ENCODE measurements at places on chromosomes 6 and 20.

GRCh38 chr6:169232507-169232931, 21.1 kb downstream of the THBS2 start:
- no peak for DNase-seq

GRCh38 chr6:3336859-3337515, 78.2 kb downstream of the PSMG4 start:
- no peak for DNase-seq

DNA sequence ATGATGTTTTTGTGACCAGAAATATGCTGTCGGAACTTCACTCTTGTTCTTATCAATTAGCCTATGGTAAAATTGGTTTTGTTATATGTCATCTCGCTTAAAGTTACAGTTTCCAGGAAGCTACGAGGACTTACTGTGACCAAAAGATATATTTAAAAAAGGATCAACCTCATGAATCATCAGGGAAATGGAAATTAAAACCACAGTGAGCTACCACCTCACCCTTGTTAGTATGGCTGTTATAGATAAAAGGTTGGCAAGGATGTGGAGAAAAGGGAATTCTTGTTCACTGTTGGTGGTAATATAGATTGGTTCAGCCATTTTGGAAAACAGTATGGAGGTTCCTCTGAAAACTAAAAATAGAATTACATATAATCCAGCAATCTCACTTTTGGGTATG, 14.3 kb upstream of the INSM1 start:
- DNase-seq, result no peak

DNA sequence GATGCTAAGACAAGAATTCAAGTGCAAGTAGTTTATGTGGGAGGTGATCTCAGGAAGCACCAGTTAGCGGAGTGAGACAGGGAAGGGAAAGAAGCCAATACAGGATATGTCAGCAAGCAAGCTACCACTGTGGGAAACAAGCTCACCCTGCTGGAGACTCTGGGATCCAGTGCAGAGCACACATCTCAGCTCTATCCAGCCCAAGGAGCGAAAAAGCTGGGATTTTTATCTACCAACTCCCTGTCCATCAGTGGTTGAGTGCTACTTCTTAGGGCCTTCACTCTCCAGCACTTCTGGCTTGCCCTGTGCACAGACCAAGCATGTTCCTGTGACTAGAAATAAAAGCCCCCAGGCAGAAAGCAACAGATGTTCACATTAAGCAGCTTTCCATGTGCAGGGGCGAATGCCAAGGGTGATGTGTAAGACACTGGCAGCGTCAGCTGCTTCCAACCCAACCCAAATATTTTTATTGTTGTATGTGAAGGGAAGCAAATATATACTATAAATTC, 10.8 kb upstream of the RNF24 start:
- no peak for DNase-seq

DNA sequence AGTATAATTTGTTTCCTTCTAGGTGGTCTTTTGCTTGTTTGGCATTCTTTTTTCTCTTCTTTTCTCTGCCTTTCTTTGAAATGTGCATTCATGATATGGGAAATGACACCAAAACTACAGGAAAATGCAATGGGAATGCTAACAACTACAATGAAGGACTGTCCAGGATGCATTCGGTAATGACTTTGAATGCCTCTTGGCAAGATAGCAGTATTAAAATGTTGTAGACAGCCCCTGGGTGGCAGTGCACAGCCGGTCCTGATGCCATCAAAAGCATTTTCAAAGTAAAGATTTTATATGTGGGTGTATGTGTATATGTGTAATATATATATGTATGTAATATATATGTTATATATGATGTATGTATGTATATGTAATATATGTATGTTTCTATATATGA, 218.8 kb upstream of the MMS22L start:
- DNase-seq, result no peak

- DNase-seq, result no peak
Observed at GRCh38 chr20:412081-412480, 4.0 kb downstream of the RBCK1 start.

- no peak for DNase-seq
Observed at GRCh38 chr20:19943061-19943521, 74.1 kb upstream of the NAA20 start.

- no peak for DNase-seq
Observed at GRCh38 chr6:49856282-49856681, 10.1 kb downstream of the CRISP1 start.

DNA sequence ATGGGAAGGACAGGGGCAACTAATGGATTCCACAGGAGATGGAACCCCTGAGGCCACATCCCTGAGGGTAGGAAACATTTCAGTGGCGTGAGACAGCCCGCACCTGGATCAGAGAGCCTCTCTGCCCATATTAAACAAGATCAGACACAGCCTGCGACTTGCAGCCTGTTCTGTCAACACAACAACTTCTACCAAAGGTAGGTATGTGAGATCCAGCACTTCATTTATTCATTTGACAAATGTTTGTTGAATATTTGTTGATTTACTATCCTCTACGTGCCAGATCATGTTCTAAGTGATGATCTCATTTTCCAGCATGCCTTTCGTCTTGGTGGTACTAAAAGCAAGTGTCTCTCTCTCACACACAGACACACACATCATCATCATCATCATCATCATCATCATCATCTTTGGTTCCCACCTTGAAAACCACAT, 43.2 kb upstream of the NT5E start:
- no peak for DNase-seq

GRCh38 chr20:41047975-41048305, 19.3 kb downstream of the TOP1 start:
- DNase-seq, result no peak

DNA sequence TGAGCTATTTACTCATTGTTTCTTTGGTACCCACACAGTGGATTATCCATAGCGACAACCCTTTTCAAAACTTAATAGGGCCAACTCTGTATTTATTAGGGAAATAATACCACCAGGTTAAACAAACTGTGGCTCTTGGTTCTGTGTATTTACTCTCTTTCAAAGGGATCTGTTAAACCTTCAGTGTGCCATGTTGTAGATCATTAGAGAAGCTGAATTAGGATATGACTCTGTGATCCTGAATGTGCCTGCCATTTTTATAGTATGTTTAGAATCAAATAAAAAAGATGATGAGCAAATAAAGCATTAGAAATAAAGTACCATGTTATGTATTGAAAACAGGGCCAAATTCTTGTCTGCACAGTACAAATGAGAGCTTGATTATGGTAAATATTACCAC, 25.0 kb upstream of the SLC35D3 start:
- DNase-seq, result no peak

- DNase-seq, result no peak
Observed at GRCh38 chr6:4714961-4715501, 61.2 kb upstream of the CDYL start.

- DNase-seq, result no peak
Observed at GRCh38 chr20:21096321-21097043, 9.7 kb downstream of the LINC00237 start.

GRCh38 chr6:130405549-130405948, 39.7 kb downstream of the TMEM200A start:
- DNase-seq, result no peak

DNA sequence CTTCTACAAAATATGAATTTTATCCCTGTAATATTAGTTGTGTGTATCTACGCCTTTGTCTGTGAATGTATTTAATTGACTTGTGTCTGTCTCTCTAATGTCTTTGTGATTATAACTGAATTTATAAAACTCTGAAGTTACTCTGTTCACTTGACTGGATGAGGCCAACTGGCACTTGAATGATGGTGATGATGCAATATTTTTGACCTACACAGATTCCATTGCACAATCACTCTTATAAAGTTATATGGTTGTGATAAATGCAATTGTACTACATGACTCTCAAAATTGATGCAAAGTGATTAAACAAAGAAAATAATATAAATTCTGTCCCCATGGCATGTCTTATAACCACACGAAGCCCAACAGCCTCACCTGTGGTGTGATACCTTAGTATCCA, 287.3 kb upstream of the PLN start:
- DNase-seq, result no peak

GRCh38 chr6:112683106-112683505, 336.0 kb downstream of the RFPL4B start:
- DNase-seq, result no peak

DNA sequence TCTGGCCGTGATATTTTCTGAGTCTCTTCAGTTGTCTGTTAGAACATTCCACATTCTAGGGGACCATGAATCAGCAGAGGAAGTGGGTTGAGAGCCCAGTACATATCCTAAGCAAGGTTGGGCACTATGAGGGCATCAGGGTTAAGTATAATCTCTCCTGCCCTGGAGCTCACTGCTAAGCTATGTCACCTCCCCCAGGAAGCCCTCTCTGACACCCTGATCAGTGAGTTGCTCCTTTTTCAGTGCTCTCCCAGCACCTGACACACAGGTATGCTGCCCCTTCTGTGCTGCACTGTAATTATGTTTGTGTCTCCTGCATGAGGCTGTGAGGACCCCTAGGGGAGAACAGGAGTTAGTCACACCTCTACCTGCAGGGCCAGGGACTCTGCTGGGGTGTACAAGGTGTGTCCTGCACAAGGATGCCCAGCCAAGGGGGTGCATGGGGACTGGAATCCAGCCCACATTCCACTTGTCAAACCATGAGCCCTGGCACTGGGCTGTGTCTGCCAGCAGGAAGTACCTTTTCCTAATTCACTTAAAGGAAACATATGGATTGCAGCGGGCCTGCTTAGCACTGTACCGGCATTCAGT, 3.9 kb downstream of the RAB44 start:
- DNase-seq, result no peak

GRCh38 chr20:24157213-24157612, 168.6 kb upstream of the GGTLC1 start:
- DNase-seq, result no peak

DNA sequence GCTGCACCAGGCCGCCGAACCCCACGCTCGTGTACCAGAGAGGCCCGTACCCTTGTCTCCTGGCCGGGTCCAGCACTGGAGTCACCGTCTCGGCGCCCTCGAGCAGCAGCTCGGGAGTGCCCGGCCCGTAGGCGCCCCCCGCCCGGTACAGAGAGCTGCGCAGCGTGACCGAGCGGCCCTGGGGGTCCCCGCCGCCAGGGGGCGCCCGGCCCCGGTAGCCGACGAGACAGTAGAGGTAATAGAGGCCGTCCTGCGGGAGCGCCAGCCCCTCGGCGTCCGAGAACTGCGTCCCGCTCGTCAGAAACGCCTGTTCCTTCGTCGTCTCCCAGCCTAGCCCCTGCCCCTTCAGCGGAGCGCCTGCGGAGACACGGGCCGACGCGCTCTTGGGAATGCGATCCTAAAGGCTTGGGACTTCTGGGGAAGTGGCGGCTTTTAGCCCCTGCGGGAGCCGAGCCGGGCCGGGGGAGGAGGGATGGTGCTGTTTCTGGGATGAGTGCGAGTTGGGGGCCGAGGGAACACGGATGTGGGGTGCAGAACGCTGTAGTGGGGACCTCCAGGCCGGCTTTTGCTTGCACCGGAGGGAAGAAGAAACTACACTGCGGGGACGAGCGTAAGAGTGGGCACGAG, 1.3 kb downstream of the LTB start:
- peak; percentile 83 for DNase-seq

- DNase-seq, result no peak
Observed at GRCh38 chr20:52305024-52305645, 113.6 kb upstream of the ZFP64 start.

- DNase-seq, result no peak
Observed at GRCh38 chr6:113671421-113671820, 185.7 kb upstream of the MARCKS start.

- DNase-seq, result no peak
Observed at GRCh38 chr20:10504994-10505730, 70.1 kb downstream of the SLX4IP start.

- DNase-seq, result no peak
Observed at GRCh38 chr6:141153563-141153962, 979.2 kb upstream of the GJE1 start.

DNA sequence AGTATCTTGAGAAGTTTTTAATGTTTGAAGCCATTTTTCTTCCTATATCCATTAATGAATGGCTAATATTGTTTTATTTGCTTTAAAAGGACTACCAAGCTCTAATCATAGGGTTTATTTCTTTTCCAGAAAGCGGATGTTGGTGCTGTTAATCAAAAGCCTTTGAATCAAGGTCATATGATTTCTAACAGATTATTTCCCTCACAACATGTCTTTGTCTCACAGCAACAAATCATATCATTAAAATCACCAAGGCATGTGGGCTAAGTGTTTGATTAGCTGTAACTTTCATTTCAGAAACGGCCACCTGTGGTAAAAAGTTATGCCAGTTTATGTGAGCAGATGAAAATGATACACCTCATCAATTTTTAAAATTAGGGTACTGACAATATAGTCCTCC, 21.7 kb downstream of the TRAF3IP2 start:
- no peak for DNase-seq

DNA sequence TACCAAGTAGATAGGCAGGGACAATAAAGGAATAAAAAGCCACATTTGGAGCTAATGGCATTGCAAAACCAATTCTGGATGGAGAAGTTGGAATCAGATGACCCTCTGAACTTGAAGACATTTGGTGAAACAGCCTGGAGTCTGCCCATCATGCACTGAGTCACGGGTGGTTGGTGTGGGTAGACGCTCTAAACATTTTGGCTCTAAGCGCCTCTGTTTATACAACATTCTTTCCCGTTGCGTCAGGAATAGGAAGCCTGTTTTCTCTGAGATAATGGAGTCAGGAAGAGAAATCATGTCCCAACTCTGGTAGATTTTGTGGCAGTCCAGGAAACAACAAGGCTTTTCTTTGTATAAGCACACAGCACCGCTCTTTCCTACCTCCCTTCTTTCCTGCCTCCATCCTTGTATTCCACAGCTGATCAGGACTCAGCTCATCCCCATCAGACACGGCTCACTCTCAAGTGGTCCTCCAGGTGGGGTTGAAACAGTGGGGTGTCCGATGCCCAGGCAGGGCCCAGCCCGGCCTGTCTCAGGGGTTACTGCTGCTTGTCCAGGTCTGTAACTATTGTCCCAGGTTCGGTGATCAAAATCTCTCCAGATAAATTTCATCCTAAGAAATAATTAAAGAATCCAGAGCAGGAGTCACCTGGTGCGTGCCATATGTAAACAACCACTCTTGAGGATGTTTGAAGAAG, 12.1 kb upstream of the RAMACL start:
- no peak for DNase-seq

- DNase-seq, result no peak
Observed at GRCh38 chr6:137700161-137700560, 166.9 kb upstream of the TNFAIP3 start.

GRCh38 chr20:13464702-13465101, 174.0 kb downstream of the TASP1 start:
- DNase-seq, result no peak

DNA sequence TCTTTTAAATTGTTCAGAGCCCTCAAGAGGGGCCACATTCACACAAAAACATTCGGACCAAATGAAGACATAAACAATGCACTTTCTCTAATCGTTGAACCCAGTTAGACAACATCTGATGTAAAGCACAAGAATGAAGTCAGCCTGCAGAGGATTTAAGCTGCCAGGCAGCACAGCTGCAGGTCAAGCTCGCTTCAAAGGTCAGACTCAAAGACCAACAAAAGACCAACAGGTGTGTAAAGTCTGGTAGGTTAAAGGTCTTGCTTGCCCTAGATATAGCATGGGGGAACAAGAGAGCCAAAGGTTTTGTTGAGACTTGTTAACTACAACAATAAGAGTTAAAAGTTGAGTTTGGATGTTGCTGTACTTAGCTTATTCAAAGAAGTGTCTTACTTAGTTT, 26.7 kb upstream of the MYLIP start:
- DNase-seq, result no peak
